Astrocyte (in vitro differentiated cells and primary cell): ENCODE measurements at places on chromosomes 3 and 15. TPM values are rescaled to one million over a fixed set of nuclear protein-coding genes. Genes with fewer than 3 reads are reported as not detected.
A peak's percentile ranks its signal among the peaks of the same experiment; 100 is the strongest.

- H3K27ac ChIP-seq: no peak overlapping the region
- no peaks in the 10 kb centered on the region for H3K4me1 ChIP-seq
These were observed 69.3 kb downstream of the SMARCC1 start for GRCh38 chr3:47712398-47712797.

Gene CCDC13
- 0.84 and 1.3 TPM in 2 replicates for total RNA-seq

Gene NT5DC2
- total RNA-seq: 178 and 189 TPM in 2 replicates

DNA sequence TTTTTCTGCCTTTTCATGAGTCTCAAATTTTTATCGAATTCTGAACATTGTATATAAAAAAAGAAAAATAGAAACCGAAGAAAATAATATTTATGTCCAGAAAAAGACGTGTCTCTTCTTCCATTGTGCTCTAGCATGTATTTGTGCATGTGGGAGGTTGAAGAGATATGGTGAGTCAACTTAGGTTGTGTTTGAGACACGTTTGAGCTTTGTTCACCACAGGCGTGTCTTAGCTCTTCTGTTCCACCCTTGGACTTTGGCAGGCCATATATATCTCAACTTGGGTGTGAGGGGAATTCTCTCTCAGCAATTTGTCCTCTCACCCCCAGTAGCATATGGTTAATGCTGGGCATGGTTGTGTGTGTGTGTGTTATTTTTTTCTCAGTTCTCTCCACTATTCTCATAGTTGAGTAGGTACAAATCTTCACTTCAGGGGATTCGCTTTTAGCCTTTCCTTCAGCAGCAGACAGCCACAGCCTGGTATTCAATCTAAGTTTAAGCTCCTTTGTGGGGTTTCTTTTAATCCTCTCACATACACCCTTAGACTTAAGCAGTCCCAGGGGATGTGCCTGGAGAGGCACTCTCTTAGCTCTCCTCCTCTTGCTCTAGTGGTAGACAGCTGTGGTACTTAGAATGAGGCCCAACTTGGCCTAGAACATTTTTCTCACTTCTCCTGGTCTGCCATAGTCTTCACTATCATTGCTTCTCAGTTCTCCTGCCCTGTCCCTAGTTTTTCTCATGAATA, 286.5 kb upstream of the RBMS3 start:
- no peaks in the 10 kb centered on the region for H3K36me3 ChIP-seq
- no peak overlapping the region for H3K27ac ChIP-seq
- H3K27me3 ChIP-seq: no peaks in the 10 kb centered on the region

Gene ZDHHC19
- total RNA-seq: 0.41 TPM in 1 of 2 replicates, not detected in the other

DNA sequence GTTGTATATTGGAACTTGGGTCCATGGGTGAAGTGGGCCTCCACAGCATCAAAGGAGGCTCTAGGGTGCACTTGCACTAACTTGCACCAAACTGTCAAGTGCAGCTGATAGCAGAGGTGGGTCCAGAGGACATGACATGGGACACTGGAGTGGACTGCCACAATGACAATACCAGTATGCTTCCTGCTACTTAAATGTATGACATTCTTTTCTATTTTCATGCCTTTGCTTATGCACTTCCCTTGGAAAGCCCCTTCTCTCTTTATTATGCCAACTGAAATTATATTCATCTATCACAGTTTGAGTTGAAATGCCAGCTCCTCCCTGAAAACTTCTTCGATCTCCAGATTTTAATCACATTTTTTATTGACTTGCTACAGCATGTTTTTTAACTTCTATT, 101.8 kb downstream of the CFAP20DC start:
- no peaks in the 10 kb centered on the region for H3K36me3 ChIP-seq
- H3K27ac ChIP-seq: no peak overlapping the region
- H3K4me3 ChIP-seq: no peak overlapping the region
- H3K4me1 ChIP-seq: no peaks in the 10 kb centered on the region
- H3K27me3 ChIP-seq: no peaks in the 10 kb centered on the region

- H3K27ac ChIP-seq: no peak overlapping the region
- peaks cover 23% of the 10 kb centered on the region for H3K4me1 ChIP-seq
- H3K4me3 ChIP-seq: no peak overlapping the region
- no peaks in the 10 kb centered on the region for H3K36me3 ChIP-seq
These were observed 30.7 kb upstream of the USP3 start for GRCh38 chr15:63473749-63473998.

- peaks cover 38% of the 10 kb centered on the region for H3K36me3 ChIP-seq
- no peaks in the 10 kb centered on the region for H3K27me3 ChIP-seq
- no peak overlapping the region for H3K4me3 ChIP-seq
- H3K27ac ChIP-seq: peak overlapping the region; percentile 65
- peak; percentile 94 for DNase-seq
These were observed 60.3 kb downstream of the MAP6D1 start for GRCh38 chr3:183764847-183765731.

DNA sequence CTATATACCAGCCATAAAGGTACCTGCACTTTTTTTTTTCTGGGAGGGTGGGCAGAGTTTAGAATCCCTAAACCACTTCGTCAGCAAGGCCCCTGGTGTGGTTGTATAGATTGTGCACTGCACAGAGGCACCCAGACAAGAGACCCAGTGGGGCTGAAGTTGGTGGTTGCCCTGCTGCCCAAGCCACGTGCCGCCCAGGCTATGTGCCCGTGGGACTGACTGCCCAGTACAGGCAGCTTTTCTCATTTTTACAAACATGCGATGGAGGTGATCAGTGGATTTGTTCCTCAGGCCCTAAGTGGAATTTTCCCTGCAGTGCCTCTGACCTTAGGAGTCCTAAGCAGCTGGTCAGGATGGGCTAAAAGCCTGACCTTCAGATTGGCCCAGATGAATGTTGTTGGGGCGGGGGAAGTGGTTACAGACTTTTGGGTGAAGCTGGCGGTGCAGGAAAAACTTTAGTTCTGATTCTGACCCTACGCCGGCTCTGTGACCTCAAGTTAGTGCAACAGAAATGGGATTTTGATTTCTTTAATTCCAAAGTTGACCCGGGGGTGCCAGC, 34.9 kb upstream of the LIMD1 start:
- peaks cover under 1% of the 10 kb centered on the region for H3K4me1 ChIP-seq
- no peak for DNase-seq
- H3K27me3 ChIP-seq: no peaks in the 10 kb centered on the region
- no peaks in the 10 kb centered on the region for H3K36me3 ChIP-seq
- H3K27ac ChIP-seq: no peak overlapping the region

GRCh38 chr3:164024786-164025185, 1053.5 kb downstream of the SI start:
- no peak overlapping the region for H3K27ac ChIP-seq
- H3K36me3 ChIP-seq: no peaks in the 10 kb centered on the region
- DNase-seq: no peak
- no peaks in the 10 kb centered on the region for H3K4me1 ChIP-seq

DNA sequence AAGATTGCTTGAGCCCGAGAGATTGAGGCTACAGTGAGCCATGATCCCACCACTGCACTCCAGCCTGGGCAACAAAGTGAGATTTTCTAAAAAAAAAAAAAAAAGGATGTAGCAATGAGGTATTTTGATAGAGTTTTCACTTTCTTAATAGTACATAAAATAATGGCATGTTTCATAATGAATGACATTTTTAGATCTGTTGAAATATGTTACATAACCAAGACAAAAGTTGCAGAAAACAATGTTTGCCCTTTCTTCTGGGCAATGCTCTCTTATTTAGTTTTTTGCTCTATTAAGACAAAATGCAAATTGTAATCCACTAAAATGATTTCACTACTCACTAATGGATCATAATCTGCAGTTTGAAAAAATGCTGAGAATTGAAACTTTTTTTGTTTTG, 4.4 kb upstream of the MAPK6 start:
- H3K36me3 ChIP-seq: no peaks in the 10 kb centered on the region
- H3K4me3 ChIP-seq: no peak overlapping the region
- DNase-seq: no peak
- peaks cover 18% of the 10 kb centered on the region for H3K4me1 ChIP-seq
- no peak overlapping the region for H3K27ac ChIP-seq

DNA sequence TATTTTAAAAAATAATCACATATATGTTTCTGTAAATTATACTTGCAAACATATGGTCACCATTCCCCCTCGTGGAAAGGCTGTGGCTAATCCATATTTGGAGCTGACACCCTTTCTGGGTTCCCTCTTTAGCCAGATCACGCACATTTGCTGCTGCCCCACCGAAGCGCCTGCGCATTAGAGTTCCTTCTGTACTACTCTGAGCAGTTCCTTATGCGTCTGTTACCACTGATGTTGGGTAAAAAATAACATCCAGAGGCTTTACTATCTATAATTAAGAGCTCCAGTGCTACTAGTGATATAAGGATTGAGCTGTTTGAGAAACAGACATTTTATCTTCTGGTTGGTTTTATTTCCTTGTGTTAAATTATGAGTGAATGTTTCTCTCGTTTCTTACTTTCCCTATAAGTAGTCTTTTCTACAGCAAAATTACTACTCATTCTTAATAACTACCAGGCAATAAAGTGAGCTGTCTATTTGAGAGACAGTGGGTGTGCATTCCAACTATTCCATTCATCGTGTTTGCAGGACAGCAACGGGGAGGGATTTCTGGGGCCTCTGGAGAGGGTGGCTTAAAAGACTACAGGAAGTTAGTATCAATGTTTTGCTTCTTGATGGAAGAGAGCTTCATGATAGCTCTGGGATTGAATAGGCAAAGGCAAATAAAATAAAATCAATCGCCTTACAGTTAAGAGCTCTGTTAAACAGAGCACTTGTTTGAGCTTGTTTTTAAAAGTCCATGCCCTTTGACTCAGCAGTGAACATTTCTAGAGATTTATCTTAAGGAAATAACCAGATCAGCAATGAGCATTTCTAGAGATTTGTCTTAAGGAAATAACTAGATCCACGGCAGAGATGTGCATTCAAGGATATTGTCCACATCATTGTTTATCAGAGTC, 245.2 kb downstream of the CD47 start:
- no peak for DNase-seq
- no peak overlapping the region for H3K27ac ChIP-seq
- H3K36me3 ChIP-seq: no peaks in the 10 kb centered on the region
- H3K27me3 ChIP-seq: peaks cover 2% of the 10 kb centered on the region

Gene MYLK
- 50.5 and 53.6 TPM in 2 replicates for total RNA-seq

GRCh38 chr3:64759811-64760210, 72.0 kb upstream of the ADAMTS9 start:
- no peak overlapping the region for H3K4me3 ChIP-seq
- H3K36me3 ChIP-seq: no peaks in the 10 kb centered on the region
- DNase-seq: no peak
- no peak overlapping the region for H3K27ac ChIP-seq
- no peaks in the 10 kb centered on the region for H3K4me1 ChIP-seq

Gene AADAC
- total RNA-seq: not detected in 2 replicates

GRCh38 chr3:141373232-141373631, 4.9 kb downstream of the ZBTB38 start:
- H3K4me1 ChIP-seq: peaks cover 39% of the 10 kb centered on the region
- H3K4me3 ChIP-seq: no peak overlapping the region
- peaks cover 12% of the 10 kb centered on the region for H3K36me3 ChIP-seq
- DNase-seq: no peak

- no peak for DNase-seq
- no peak overlapping the region for H3K27ac ChIP-seq
- no peaks in the 10 kb centered on the region for H3K27me3 ChIP-seq
- H3K36me3 ChIP-seq: peaks cover 46% of the 10 kb centered on the region
These were observed 22.7 kb downstream of the LOXL1 start for GRCh38 chr15:73948982-73949381.

- no peak overlapping the region for H3K27ac ChIP-seq
- H3K27me3 ChIP-seq: no peaks in the 10 kb centered on the region
- peaks cover 8% of the 10 kb centered on the region for H3K36me3 ChIP-seq
- H3K4me1 ChIP-seq: peaks cover 24% of the 10 kb centered on the region
- peak; percentile 65 for DNase-seq
These were observed 5.8 kb downstream of the HYAL2 start for GRCh38 chr3:50316657-50317242.

Gene UROC1
- not detected in 2 replicates for total RNA-seq

- no peak overlapping the region for H3K27ac ChIP-seq
- H3K4me1 ChIP-seq: no peaks in the 10 kb centered on the region
- H3K36me3 ChIP-seq: no peaks in the 10 kb centered on the region
- no peak for DNase-seq
- H3K27me3 ChIP-seq: no peaks in the 10 kb centered on the region
These were observed 46.8 kb upstream of the RORA start for GRCh38 chr15:61275901-61276300.
